SK-N-SH treated with all-trans-retinoic acid at 6 μM for 48 hours (cell line): ENCODE measurements at places on chromosomes 7 and 10.

GRCh38 chr7:29596593-29597178, 33.1 kb downstream of the PRR15 start:
- peak; percentile 73 for ATAC-seq

DNA sequence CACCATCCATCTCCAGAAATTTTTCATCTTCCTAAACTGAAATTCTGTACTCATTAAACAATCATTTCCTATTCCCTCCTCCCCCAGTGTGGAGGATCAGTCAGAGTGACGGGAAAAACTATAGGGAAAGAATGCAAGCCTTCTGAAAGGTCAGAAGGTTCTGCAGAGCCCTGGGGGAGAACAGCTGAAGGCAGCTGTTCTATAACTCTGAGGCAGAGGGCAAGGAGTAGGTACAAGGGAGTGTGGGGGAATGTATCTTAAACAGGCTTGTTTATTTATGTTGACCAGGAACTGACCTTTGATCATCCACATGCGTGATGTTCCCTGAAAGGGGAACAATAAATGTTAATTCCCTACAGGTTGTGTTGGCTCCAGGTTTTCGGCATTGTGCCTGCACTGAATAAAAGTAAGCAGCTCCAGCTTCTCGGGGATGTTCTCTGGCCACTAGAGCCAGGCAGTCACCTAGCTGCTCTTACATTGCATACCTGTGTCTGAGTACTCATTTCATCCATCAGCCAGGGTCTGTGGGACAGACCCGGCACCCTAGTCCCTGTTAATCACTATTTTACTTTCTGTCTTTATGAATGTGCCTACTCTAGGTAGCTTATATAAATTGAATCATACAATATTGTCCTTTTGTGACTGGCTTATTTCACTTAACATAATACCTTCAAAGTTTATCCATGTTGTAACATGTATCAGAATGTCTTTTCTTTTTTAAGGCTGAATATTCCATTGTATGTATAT, 5.8 kb downstream of the IFIT1 start:
- no peak for ATAC-seq

DNA sequence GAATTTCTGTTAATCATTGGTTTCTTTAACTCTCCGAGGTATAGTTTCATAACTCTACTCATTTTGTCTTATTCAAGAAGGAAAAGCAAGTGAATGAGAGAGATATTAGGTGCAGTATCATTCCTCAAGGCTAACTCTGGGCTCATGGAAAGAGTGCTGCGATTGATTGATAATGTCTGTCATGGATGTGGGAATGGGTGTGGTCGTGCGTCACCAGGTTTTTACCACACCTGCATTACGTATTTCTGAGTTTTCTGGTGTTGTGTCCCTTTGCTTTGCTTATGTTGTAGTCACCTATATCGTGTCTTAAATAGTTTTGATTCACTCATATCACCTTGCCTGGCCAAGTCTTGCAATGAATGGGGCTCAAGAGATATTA, 44.9 kb upstream of the ZNF438 start:
- ATAC-seq = no peak

GRCh38 chr7:128347647-128348097, 4.0 kb upstream of the RBM28 start:
- ATAC-seq = peak; percentile 75

- no peak for ATAC-seq
Measured at GRCh38 chr7:31958226-31958625, 112.0 kb downstream of the PDE1C start.

GRCh38 chr10:119161680-119162451, 3.6 kb downstream of the SFXN4 start:
- no peak for ATAC-seq

GRCh38 chr10:91603931-91604331, 28.9 kb downstream of the PPP1R3C start:
- no peak for ATAC-seq

DNA sequence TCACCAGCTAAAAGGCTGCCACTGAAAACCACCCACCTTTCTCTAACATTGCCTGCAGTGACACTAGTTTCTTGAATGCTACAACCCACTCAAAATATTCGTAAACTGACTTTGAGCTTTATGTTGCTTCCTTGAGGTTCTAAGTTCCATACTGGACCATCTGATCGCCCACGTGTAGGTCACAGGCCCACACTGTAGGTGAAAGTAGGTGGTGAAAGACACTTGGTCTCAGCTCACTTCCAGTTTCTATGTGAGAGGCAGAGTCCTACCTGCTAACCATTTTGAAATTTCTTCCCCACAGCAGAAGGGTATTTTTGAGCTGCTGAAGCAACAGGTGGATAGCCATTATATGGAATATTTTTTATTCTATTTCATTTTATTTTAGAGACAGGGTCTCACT, 97.3 kb downstream of the MYO3A start:
- ATAC-seq = no peak

- no peak for ATAC-seq
Measured at GRCh38 chr10:13831711-13832141, 245.0 kb downstream of the PRPF18 start.

DNA sequence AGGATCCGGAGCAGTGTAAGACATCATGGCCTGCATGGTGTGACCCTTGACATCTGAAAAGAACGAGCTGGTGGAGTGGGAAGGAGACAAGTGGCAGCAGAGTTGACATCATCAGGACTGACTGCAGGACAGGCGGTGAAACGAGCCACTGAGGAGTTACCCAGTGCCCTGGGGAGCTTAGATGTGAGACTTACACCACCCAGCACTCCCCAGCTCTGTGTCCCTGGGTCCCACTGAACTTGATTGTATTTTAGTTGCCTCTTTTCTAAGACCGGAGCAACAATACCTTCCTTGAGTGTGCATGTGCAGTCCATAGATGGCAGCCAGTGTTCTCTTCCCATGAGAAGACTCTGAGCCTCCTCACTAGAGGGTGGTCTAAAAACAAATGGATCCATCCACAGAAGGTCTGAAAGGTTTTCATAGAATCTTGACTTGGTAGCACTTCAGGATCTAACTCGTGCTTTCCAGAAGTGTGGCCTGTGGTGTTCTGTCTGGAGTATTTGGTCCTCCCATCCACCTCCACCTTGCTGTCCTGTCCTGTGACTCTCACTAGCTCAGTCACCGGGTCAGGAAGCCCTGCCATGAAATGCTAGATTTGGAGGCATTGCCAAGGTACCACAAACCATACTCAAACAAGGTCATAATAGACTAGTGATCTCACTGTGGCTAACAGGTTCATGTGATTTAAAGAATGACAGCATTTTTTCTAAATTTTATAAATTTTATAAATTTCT, 59.0 kb downstream of the IKZF1 start:
- no peak for ATAC-seq

- ATAC-seq = no peak
Measured at GRCh38 chr10:67943917-67944316, 59.5 kb downstream of the SIRT1 start.

- no peak for ATAC-seq
Measured at GRCh38 chr7:69002416-69002815, 595.9 kb upstream of the AUTS2 start.
